ENCODE measurements at places on chromosomes 13 and 19. TPM values are rescaled to one million over a fixed set of nuclear protein-coding genes. Genes with fewer than 3 reads are reported as not detected.

DNA sequence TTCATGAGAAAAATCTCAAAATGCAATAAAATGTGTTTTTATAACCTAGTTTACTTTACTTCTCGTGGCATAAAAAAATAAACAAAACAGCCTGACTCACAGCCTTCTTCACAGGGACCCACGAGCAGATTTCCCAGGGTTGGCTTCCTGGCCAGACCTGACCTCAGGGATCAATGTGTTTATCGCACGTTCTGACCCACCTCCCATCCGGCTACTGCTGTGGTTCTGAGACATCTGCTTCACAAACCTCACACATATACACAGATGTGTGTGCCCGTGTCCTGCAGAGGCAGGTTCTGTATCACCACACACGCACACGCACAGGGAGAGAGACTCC, 118.3 kb downstream of the COL4A2 start:
- DNase-seq: peak; percentile 100

- DNase-seq: no peak
Observed at GRCh38 chr19:41172297-41173164, 20.5 kb upstream of the CYP2S1 start.

GRCh38 chr13:44334751-44335150, 38.9 kb upstream of the SERP2 start:
- DNase-seq: no peak

CDX2 gene
- not detected for total RNA-seq

DNA sequence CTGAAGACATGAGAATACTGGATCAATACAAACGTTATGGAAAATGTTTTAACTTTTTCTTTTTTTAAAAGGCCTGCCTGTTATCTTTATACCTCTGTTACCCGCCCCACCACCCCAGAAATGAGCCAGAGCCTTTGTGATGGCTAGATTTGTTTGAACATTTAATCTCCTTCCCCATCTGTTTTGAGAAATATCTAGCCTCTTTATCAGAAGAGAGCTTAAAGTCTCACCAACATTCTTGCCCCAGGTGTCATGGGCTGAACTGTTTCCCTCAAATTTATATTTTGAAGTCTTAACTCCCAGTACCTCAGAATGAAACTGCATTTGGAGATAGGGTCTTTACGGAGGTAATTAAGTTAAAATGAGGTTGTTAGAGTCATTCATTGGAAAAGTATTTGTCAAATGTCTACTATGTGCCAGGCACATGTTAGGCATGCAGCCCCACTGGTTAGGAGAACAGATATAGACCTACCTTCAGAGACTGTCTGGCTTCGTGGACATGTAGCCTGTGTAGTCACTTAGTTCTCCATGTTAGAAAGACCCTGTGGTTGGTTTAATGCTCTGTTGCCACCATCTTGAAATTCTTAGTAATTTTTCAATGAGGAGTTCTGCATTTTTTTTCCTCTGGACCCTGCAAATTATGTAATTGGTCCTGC, 6.3 kb upstream of the RB1 start:
- DNase-seq: no peak

HSPH1 gene
- total RNA-seq: 84.9 TPM

GRCh38 chr19:5934069-5934401, 20.0 kb downstream of the CAPS start:
- DNase-seq: no peak

- DNase-seq: no peak
Observed at GRCh38 chr13:82221621-82222020, 1660.7 kb downstream of the SLITRK1 start.

DNA sequence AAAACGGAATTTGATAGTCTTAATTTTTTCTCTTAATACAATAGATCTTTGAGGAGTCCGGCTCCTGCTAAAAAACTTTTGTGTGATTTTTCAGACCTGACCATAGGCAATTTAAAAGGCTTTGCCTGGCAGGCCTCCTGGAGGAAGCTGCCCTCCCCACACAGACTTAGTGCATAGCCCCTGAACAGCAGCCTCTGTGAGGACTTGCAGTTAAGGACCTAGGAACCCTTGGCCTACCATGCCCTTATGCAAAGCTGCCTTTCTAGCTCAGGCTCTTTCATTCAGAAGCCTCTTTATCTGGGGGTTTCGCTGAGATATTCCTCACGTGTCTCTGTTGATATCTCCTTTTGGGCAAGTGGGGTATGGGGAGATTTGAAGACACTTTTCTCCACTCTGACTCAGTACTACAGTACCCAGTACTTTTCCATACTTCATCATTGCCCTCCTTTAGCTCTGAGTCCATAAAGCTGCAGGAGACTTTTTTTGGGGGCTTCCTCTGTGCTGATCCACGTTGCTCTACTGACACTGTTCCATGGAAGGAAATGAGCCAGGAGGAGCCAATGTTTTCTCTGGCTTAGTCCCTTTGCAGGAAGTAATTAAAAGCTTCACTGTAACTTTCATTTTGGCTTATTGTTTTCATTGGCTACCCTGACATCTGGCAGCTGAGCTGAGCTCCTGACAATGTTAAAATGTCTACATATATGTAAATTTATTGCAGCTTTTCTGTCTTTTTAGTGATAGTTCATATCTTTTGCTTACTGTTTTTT, 283.1 kb downstream of the TDRD3 start:
- DNase-seq: no peak

DNA sequence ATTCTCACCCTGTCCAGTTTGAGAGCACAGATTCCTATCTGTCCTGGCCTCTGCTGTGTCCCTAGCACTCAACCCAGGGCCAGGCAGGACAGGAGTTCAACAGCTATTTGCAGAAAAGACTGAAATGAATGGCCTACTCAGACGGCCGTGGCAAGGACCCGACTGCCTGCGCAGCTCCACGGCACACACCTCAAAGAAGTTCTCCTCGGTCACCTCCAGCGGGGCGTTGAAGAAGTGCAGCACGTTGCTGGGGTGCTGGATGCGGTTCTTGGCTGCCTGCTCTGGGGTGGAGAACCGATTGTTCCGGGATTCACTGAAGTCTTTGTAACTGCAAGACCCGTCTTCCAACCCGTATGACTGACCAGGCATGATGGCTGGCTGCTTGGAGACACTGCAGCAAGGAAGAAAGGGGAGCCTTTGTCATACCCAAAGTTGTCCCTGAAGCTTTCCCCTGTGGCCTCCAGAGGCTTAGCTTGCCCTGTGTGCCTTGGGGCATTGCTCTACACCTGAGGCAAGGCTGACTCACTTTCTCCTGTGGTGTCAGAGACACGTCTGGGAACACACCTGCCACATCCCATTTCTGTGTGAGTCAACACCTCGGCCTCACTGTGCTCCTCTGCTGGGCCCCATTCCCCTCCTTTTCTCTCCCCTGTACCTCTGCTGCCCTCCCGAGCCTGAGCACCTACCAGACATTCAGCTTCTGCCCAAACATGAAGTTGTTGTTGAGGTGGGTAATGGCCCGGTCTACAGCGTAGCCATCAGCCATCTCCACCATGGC, 6.8 kb upstream of the ECH1 start:
- DNase-seq: no peak

GRCh38 chr19:35533201-35533821, at the start of gene GAPDHS:
Gene GAPDHS, plus strand, starts transcription at chr19:35533456. Its CDS starts 72 bp downstream, at chr19:35533528.
- DNase-seq: no peak

DNA sequence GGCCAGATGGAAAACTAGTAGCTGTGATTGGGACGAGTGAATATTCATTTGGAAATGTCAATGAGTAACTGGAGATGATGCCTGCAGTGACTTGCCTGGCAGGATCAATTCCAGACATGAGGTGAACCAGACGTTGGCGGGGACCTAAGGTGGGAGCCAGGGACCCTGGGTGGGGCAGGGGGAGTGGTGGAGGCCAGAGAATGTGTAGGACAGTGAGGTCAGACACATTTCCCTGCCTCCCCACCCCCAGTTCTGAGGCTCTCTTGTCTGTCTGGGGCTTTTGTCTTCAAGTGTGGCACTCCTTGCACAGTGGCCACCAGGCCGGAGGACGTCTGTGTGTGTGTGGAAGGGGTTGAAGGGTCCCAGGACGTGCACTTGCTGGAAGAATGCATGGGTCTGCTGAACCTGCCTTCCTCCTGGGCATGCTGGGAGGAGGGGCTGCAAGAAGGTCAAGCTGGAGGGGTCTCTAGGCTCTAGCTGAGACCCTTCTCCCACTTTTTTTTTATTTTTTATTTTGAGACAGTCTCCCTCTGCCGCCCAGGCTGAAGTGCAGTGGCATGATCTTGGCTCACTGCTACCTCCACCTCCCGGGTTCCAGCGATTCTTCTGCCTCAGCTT, 51.6 kb downstream of the CHST8 start:
- no peak for DNase-seq

FCER2 gene
- not detected for total RNA-seq

DNA sequence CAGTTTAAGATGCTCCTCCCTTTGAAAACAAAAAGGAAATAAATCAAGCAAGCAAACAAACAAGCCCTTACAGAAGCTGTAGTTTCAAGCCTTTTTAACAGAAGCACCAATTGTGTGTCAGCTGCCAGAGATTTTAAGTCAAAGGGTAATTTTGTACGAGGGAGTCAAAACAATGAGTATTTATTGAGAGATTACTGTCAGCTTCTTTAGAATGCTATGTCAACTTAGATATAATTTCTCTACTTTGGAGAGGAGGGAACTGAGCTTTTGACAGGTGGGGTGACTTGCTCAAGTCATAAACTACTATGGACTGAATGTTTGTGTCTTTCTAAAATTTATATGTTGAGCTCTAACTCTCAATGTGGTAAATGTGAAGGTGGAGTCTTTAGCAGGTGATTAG, 10.5 kb upstream of the CBY2 start:
- DNase-seq: no peak

DNA sequence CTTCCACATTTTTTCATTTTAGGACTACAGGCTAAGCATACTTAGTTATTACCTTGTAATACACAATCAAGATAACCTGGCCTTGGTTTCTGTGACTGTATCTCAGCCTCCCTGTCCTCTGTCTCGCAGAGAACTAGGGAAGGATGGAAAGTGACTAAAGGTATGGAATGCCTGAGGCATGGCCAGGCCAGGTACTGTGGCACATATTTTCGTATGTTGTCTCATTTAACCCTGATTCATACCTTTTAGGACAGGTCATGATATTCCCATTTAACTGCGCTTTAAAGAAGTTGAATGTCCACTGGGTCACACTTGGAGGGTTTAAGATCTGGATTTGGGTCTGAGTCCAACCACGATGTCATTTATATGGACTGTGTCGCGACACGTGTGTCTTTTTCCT, 322.6 kb downstream of the SHISA2 start:
- DNase-seq: no peak

- DNase-seq: no peak
Observed at GRCh38 chr19:29422486-29423085, 103.2 kb upstream of the VSTM2B start.
